ENCODE measurements at places on chromosomes 5 and 9.

GRCh38 chr5:63674881-63675280 lies 287.4 kb downstream of the HTR1A start:
- DNase-seq: no peak

DNA sequence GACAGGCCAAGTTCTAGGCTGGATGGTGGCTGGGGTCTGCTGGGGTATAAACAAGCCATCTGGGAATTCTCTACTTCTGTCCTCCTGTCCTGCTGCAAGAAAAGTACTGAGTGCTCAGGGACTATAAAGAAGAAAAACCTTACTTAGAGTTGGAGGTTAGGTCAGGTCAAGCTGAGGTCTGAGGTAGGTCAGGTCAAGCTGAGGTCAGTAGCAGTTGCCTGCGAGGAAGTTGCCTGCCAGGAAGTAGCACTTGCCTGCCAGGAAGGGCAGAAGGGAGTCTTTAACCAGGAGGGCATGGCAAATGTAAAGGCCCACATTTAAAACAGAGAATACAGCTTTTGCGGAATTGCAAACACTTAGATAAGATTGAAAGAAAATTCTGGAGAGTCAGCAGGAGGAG lies 51.3 kb upstream of the PRLR start:
- DNase-seq: no peak

GRCh38 chr9:124332361-124333202 lies 74.8 kb downstream of the NEK6 start:
- DNase-seq: no peak

- no peak for DNase-seq
Measured at GRCh38 chr9:76374783-76375559, 19.3 kb downstream of the RFK start.

GRCh38 chr5:84494453-84494852 lies 109.8 kb upstream of the EDIL3 start:
- no peak for DNase-seq

- DNase-seq: no peak
Measured at GRCh38 chr5:65790371-65791163, 68.6 kb downstream of the NLN start.

- DNase-seq: no peak
Measured at GRCh38 chr5:181173027-181173419, 25.6 kb downstream of the OR2V2 start.

DNA sequence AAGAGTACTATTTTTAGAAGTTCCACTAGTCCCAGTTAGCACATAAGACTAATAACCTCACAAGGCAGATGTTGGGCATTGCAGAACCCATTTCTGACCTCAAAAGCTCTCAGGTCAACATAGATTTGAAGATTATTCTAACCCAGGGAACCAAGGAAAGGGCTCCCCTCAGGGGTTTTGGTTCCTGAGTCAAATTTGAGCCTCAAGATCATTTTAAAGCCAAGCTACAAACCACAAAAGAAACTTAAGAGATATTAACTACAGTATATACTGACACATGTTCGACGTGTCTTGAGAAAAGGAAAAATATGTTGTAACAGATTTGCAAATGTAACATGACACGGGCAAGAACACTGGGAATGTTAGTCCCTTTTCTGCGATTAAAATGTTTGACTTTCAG lies 88.6 kb downstream of the GNAQ start:
- no peak for DNase-seq

DNA sequence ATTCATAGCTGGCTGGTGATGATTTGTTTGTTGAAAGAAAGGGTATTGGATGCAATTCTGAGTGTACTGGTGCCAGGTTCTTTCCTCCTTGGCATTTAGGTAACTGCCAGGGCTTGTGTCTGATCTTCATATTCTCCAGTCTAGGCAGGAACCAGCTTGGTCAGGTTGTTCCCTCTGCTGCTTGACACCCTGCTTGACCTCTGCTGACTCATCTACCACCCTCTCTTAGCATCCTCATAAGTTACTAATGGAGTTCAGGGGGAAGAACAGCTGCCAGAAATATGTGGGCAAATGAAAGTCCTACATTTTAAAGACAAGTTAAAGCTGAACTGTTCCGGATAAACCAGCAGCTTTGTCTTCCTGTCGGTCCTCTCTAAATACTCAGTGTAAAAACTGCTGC lies 116.1 kb upstream of the TNC start:
- DNase-seq: no peak

DNA sequence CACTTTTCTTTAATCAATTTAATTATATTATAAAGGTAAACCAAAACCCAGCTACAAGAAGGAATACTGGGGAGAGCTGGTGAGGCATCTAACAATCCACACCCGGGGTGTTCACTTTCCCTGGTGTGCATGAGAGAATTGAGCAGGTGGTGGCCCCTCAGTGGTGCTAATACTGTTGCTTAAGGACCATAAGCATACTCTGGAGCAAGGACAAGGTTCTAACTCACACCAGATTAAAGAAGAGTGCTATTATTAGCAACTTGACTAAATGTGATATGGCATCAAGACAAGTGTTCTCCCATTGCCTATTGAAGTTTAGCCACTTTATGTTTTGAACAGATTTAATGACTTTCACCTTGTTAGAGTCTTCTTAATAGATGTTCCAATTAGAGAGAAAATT lies 8.8 kb downstream of the RGS7BP start:
- DNase-seq: no peak

DNA sequence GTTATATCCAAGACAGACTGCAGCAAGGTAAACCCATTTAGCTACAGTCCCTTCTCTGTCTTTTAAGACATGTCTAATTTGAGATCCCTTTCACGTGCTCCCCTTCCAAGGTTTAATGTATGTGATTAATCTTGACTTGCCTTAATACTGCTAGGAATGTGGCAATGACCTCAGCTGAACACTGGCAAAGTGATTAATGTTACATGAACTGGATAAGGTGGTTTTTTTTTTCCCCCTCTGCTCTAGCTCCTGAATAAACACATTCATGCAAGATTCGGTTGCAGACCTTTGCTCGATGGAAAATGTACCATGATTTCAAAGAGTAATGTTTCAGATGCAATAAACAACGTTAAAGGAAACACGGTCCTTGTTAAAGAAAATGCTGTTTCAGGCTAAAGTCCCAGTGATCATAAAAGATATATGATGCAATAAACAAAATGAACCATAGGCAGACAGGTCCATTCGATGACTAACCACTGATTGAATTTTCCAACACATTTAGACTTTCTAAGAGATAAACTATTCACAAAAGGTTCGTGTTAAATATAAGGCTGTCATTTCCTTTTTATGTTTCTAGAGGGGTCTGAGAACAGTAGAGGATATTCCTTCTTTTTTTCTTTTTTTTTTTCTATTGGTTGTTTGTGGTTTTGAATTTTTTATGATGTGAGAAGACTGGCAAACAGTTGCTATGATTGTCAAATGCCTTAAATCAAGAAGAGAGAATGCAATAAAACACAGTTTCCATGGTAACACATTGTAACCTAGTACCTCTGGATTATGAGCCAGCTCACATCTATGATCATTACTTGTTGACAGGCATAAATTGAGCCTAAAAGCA lies 44.7 kb upstream of the ZNF608 start:
- DNase-seq: no peak

DNA sequence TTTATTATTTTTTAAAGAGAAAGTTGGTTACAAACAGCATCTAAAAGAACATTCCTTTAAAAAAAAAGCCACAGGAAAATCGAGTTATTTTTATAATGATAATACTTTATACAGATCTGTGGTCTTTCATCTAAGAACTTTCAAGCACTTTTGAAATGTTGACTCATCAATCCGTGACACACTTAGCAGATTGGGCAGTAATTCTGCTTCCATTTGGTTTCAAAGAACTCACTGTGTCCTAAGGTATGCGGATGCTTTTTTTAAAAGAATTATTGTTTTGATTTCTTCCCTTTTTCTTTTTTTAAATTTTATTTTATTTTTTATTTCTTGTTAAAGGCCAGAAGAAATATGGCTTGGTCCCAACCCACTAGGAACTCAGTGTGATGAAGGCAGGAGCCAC lies 147.8 kb downstream of the AOPEP start:
- no peak for DNase-seq

- DNase-seq: no peak
Measured at GRCh38 chr9:12796601-12797000, 21.8 kb downstream of the LURAP1L start.

- no peak for DNase-seq
Measured at GRCh38 chr5:88142636-88142885, 126.1 kb downstream of the TMEM161B start.

DNA sequence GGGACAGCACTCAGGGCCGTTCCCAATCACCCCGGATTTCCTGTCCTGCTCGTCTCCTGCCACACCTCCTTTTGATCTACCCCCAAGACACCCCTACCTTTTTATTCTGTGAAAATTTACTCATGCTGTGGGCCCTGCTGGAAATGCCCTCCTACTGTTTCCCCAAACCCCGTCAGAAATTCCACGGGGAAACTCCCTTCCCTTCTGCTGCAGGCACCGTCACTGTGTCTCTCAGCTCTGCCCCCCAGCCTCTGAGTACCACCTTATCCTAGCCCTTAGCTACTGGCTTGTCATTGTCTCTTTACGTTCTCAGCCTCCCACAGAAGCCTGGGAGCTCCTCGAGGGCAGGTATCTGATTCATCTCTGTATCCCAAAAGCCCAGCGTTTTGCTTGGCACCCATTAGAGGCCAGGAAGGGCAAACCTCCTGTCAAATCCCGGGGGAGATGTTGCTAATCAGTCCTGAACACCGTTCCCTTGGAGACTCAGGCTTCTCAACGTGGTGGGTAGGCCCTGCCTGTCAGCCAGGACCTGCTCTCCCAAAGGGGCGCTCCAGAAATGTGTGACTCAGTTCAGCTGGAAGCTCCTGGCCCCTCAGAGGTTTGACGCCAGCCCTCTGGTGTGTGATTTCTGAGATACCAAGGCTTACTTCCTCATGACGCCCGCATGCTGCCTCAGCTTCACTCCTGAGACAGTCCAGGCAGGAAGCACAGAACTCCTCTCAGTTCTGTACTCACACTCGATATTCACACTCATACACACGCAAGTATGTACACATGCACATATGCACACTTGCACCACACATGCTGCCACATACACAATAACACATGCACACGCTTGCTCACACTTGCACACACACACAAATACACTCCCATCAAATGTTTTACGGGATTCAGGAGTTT lies 50.7 kb upstream of the GRHPR start:
- DNase-seq: no peak

DNA sequence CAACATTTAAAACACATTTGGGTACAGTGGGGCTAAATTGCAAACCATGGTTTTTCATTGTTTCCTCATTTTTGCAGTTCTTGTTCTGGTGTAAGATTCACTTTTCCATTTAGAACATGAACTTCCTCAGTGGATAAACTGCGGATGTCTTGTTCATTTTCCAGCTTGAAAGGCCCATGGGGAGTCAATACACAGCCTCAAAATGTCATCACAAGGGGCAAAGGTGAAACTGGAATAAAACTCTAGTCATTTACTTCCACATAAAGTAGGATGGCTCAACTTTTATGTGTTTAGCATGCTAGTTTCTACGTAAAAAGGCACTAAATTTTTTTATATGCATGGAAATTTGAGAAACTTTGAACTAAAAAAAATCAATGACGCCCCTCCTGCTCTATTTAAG lies 718.8 kb downstream of the TLR4 start:
- no peak for DNase-seq

DNA sequence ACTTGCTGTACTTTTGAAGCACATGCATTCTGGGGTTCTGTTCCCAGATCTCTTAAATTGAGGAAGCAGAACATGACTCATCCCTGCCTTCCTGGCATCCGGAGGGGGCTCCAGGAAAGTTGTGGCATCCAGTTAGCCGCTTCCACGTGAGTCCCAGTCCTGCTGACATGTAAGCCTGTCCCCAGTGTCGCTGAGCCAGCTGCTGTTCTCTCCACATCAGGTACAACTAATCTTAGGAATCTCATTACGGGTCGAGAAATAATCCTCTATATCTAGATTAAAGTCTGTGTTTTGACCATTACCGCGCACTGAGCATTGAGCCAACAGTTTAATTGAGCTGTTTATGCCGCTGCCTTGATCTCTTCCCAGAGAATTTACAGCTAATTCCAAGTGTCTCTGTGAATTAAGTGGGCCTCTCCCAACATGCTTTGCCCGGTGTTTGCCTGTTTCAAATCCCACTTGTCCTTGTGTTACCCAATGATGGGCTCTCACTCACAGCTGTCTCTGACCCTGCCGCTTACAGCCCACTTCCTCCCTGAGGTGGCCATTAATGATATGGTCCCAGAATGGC lies 10.5 kb upstream of the SHB start:
- DNase-seq: no peak

- no peak for DNase-seq
Measured at GRCh38 chr9:116360989-116361388, 207.4 kb downstream of the PAPPA start.

DNA sequence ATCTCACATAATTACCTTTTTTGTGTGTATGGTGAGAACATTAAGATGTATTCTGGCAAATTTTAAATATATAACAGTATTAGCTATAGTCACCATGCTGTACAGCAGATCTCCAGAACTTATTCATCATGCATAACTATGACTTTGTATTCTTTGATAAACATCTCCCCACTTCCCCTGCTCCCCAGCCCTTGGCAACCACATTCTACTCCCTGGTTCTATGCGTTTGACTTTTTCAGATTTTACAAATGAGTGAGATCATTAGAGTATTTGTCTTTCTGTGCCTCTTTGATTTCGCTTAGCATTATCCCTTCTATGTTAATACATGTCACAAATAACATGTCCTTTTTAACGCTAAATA lies 49.4 kb downstream of the SMC2 start:
- DNase-seq: no peak

DNA sequence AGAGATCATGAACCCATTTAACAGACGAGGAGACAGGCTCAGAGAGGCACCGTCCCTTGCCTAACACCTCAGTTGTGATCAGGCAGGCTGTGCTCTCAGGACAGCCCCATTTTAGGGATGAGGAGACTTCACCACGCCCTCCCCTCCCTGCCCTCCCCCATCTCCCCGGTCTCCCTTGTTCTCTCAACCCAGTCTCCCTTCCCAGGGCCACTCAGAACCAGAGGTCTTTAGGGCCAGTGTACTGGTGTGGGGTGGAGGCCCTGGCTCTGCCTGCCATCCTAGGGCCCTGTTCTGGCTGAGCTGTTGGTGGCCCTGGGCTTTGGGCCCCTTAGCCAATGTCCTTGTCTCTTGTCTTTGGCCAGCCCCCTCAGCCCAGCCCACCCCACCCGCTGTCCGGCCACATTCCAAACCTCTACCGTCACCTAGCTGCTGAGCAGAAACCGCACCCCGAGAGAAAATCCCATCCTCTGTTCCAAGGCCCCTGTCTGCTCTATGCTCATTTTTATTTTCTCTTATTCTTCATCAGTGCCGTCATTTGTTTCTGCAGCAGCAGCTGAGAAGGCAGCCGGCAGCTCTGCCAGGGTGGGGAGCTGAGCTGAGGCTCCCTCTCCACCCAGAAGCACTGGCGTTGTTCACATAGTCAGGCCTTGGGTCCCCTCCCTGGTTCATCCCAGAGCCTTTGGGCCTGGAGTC lies 33.9 kb downstream of the OLFML2A start:
- no peak for DNase-seq

DNA sequence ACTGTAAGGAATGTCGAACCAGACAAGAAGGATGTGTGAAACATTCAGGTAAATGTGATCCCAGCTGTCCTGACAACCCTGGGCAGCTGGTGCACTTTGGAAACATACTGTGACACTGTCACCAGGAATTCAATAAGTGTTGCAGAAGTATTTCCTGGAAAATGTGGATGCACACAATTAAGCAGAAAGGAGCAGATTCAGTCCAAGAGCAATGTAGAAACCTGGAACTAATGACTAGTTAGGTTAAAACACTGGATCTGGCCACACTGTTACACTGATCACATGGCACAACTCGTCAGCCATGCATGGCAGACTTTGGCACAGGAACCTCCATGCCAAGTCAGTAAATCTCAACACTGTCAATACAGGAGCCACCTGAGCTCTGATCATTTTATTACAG lies 109.0 kb downstream of the FAM174A start:
- no peak for DNase-seq

Data from stimulated activated CD4-positive, alpha-beta T cell treated with anti-CD3 and anti-CD28 coated beads, TNF-alpha, amount 100 ng/mL, for 1 hour (primary cell).